ENCODE measurements at places on chromosomes 6 and 20.
A peak's percentile ranks its signal among the peaks of the same experiment; 100 is the strongest.

- DNase-seq, result no peak
These were observed 228.3 kb downstream of the NRN1 start for GRCh38 chr6:5778317-5778857.

DNA sequence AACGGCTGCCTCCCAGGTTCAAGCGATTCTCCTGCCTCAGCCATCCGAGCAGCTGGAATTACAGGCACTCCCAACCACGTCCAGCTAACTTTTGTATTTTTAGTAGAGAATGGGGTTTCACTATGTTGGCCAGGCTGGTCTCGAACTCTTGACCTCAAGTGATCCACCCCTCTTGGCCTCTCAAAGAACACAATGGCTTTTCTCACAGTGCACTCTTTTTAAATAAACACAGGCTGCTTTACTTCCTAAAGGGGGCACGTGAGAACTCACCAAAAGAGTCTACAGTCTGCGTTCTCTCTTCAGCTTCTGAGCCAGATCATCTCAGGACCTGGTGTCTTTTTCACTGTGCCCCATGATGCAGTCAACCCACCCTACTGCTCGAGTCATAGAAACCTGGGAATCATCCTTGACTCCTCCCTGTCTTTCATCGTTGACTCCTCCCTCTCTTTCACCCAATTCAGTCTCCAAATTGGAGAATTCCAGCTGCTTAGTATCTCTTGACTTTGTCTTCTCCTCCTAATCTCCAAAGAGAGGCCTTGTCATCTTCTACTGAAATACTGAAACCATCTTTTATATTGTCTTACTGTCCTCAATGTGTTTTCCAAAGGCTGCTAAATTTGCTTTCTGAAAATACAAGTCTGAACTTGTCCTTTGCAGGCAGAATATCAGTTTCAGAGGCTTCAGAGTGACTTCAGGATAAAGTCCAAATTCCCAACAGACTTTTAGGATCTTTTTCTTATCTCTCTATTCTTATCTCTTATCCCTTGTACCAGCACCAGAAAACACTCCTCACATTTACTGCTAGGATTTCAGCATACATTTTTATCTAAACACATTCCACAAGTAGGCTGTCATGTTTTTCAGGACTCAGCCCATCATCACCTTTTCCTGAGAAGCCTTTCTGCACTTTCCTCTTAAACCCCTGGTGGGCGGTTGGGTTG is 323.4 kb downstream of the SYNE1 start:
- no peak for DNase-seq

GRCh38 chr6:136566007-136566487 is 15.8 kb upstream of the MAP7 start:
- no peak for DNase-seq

DNA sequence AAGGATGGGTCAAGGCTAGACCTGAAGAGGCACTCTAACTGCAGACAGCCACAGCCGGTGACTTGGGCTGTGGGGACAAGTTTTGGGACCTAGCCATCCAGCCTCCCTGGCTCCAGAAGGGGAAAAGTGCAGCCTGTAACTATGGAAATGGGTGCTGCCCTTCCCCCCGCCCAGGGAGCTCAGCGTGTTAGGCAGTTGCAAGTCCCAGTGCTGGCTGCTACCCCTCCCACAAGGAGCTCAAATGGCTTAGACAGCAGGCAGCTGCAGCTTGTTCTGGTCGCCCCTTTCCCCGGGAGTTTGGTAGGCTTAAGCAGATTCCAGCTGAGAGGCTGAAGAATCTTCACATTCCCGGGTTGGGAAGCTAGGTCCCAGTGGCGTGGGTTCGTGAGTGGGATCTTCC is 162.6 kb downstream of the FAM83B start:
- DNase-seq, result no peak

DNA sequence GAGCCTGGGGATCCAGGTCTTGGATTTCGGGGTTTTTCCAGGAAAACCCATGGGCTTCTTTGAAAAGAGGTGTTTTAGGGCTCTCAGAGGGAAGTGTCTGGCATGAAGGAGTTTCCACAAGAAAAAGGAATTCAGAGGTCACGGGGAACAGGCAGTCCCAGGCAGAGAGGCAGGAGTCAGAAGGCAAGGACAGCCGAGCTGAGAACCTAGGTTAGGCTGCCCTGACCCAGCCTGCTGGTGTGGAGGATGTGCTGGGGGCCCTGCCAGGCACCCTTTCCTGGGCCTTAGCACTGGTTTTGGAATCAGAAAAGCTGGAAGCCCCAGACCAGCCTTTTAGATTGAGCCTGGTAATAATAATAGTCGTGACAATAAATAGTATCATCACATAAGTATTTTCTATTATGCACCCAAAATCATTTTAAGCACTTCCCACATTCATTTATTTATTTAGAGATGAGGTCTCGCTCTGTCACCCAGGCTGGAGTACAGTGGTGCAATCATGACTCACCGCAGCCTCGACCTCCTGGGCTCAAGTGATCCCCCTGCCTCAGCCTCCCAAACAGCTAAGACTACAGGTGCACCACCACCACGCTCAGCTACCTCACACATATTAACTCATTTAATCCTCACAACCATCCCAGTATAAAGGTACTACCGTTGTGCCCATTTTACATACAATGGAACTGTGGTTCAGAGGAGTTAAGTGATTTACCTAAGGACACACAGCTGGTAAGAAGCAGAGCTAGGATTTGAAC is 19.9 kb downstream of the TGM2 start:
- DNase-seq, result no peak

- DNase-seq, result no peak
These were observed 116.9 kb downstream of the SLX4IP start for GRCh38 chr20:10551732-10552724.

- no peak for DNase-seq
These were observed 113.7 kb upstream of the DTNBP1 start for GRCh38 chr6:15776458-15776980.

DNA sequence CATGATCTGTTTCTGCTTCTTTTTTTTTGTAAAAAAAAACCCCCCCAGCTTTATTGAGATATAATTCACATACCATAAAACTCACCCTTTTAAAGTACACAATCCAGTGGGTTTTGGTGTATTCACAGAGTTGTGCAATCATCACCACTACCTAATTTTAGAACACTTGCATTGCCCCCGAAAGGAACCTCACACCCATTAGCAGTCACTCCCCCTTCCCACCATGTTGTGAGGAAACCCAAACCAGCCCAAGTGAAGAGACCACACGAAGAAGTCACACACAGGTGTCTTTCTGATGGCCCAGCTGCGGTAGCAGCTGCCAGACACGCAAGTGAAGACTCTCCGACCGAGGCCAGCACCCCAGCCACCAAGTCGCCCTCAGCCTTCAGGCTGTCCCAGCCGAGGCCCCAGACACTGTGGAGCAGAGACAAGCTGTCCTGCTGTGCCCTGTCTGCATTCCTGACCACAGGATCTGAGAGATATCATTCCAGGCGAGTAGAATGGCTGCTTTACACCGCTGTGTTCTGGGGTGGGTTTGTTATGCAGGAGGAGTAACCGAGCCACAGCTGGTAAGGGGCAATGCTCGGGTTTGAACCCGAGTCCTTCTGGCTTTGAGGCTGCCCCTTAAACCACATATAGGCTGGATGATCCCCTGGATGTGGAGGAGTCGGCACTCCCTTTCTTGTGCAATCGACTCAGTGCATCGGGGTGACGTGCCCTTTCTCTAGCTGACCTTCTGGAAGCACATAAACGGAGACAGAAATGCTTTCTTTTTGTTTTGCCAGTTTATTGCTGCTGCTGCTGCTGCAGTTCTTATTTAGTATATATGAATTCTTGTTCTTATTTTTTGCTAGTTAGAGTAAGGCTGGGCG is 59.1 kb upstream of the PTPN1 start:
- no peak for DNase-seq

DNA sequence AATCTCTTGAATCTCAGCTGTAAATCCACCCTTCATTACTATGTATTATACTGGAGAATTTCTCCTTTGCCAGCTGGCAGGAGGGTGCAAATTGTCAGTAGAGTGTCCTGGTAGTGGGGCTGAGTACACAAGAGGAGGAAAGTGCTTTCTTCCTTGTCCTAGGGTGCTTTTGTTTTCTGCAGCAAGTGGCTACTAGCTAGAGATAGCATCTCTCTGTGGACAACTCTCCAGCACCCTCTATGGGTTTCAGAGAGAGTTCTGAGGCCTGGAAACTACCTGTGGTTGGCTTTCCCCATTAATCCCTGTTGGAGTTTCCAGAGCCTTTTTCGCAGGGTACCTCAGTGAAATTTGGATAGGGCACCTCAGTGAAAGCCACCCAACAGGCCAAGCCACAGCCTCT is 422.5 kb upstream of the RGS17 start:
- no peak for DNase-seq

GRCh38 chr6:88165087-88165843 is 882 bp downstream of the CNR1 start:
- no peak for DNase-seq

- DNase-seq, result no peak
These were observed 224.4 kb upstream of the FLRT3 start for GRCh38 chr20:14561741-14562221.

DNA sequence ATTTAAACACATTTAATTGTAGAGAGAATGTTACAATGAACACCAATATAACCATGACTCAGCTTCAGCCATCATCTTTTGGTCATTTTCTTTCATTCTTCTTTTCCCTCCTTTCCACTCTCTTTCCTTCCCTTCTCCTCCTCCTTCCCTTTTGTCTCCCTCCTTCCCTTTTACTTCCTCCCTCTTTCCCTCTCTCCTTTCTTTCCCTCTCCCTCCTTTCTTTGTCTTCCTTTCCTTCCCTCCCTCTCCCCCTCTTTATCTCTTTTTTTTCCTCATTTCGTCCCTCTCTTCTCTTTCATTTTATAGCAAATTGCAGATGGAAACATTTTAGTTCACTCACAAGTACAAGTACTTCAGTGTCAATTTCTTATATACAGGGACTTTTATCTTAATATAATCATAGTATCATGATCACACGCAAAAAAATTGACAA is 1.8 kb downstream of the ZKSCAN3 start:
- DNase-seq, result no peak

DNA sequence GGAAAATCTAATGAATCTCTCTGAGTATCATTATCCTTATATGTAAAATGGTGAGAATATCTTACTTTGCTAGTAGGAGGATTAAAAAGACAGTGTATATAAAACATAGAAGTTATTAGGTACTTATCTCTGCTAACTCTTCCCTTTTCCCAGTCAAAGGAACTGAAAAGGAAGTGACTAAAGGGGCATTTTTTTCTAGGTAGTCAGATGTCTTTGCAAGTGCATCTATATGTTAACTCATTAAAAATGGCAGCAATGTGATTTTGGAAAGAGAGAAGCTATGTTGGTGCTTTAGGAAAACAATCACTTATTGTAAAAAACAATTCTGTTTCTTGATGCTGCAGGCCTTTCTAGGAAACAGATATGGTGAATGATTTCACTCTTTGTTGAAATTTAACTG is 180.9 kb downstream of the SAMD5 start:
- no peak for DNase-seq

DNA sequence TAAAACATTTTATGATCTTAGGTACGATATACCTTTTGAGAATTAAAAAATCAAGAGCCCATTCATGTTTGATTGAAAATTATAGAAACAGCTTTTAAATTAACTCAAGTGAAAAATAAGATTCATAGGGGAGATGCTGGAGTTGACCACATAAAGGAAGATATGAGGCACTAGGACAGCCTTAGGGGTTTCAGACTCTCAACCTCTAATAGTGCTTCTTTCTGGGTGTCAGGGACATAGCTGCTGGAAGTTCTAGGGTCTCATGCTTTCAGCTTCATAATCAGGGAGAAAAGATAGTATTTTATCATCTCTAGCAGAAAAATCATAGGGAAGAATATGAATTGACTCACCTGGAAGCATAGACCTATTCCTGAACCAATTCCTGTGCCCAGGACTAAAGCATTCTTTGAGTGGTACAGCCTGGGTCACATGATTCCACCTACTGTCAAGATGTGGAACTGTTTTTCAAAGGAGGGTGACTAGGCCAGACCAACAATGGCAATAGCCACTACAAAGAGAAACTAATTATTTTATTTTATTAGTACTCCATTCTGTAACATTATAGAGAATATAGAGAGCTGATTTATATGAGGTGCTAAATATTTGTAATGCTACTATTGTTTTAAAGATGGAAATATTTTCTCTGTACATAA is 27.8 kb upstream of the CENPW start:
- DNase-seq, result no peak

GRCh38 chr6:148027201-148027600 is 315.4 kb upstream of the SASH1 start:
- DNase-seq, result no peak

GRCh38 chr20:52972965-52973819 is 1.0 kb downstream of the TSHZ2 start:
- peak; percentile 29 for DNase-seq

GRCh38 chr6:137872581-137873115 is 5.6 kb downstream of the TNFAIP3 start:
- DNase-seq, result no peak

DNA sequence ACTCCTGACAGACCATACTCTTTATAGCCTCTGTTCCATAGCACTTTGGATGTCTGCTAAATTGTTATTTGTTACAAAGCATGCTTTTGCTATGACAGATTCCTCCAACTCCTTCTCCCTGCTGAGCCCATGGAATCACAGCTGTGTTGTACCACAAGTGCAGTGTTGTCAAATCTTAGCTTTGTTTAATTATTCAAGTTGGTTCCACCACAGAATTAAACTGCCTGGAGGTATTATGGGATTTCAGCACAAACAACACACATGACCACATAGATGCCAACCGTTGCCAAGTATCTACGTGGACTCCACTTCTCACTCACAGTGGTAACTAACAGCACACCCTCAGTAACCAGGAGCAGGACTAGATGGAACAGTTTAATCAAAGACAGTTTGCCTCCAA is 32.7 kb upstream of the MARCKS start:
- DNase-seq, result no peak

GRCh38 chr20:58142843-58143185 is 85.6 kb downstream of the ANKRD60 start:
- DNase-seq, result no peak

DNA sequence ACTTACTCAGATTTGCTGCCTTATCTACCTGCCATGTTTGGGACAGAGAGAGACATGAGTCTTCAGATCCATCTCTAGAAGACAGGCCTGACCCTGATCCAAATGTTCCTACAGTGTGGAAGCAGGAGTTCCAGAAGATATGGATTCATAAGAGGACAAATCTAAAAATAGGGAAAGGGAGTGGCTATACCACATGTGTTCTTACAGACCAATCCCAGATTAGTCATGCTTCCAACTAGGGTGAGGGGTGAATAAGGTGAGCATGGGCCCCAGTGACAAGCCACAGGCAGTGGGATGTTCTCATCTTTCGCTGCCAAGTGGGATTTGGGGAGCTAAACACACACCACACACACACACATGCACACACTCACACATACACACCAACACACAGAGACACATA is 670.7 kb upstream of the CITED2 start:
- no peak for DNase-seq

DNA sequence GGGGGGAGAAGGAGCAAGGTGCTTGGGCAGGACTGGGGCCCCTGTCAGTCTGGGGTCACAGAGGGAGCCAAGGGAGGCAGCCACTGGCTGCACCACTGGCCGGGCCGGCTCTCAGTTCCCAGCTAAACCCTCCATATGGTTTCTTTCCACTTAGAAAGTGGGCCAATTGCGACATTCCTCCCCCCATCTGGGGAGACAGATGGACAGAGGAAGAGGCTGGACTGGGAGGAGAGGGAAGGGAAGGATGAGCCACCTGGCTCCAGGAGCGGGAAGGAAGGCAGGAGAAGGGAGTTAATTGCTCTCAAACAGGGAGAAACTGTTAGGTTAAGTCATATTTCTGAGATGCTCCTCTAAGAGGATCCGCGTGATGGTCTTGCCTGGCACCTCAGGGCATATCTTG is 82.2 kb downstream of the GRM4 start:
- DNase-seq, result no peak

GRCh38 chr6:121216928-121217327 is 117.4 kb downstream of the TBC1D32 start:
- DNase-seq, result no peak

GRCh38 chr6:169326067-169326799 is 72.6 kb upstream of the THBS2 start:
- no peak for DNase-seq
